ENCODE measurements at places on chromosomes 1 and 21.

GRCh38 chr1:179951383-179952144, 3.0 kb upstream of the CEP350 start:
- no peak for DNase-seq

- no peak for DNase-seq
Observed at GRCh38 chr1:79695138-79695537, 688.6 kb upstream of the ADGRL4 start.

DNA sequence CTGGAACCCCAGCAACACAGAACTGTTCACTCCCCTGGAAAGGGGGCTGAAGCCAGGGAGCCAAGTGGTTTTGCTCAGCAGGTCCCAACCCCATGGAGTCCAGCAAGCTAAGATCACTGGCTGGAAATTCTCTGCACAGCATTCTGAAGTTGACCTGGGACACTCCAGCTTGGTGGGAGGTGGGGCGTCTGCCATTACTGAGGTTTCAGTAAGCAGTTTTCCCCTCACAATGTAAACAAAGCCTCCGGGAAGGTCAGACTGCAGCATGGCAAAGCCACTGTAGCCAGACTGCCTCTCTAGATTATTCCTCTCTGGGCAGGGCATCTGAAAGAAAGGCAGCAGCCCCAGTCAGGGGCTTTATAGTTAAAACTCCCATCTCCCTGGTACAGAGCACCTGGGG, 59.7 kb downstream of the INKA2 start:
- DNase-seq, result no peak

DNA sequence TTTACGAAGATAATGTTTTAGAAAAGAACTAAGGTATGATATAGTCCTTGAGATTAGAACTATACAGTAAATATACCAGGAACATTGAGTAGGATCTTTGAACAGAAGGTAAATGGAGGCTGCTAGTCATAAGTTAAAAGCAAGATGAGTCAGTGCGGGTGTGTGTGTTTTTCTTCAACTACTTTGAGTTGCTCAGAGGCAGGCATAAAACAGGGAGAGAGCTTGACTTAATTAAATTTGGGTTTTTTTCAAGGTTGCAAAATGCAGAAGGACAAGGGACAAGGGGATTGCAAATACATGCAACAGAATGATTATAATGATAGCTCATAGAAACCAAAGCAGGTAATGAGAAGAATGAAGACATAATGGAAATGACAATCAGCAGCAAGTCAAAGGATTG, 815.1 kb downstream of the NCAM2 start:
- no peak for DNase-seq

DNA sequence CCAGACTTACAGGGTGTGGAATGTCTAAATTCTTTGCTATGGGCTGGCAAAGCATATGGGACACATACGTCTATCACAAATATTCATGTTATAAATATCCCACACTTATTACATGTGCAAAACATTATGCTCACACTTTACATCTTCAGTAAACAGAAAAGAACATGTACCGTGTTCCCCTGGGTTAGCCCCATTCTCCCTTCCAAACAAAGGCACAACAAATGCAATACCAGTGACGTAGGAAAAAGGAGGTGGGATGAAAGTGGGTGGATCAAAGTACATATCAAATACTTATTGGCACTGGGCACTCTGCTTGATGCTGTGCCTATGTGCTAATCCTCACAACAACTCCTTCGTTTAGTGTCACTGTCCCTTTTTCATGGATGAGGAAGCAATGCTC, 170.8 kb downstream of the ZSCAN20 start:
- no peak for DNase-seq

DNA sequence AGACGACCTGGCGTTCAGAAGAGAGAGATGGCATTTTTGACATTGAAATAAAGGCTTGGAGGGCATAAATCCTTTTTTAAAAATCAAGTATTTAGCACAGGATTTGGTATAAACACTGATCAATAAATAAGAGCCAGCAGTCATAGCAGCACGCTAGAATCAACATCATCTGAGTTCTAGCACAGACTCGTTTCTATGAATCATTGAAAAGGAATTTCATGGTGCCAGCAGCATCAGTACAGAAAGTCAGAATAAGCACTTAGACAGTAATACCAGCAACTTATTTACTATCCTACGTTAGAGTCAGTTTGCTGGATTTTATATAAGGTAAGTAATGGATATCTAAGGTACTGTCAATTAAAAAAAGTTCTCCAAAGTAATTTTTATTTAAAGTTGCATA, 119.3 kb downstream of the HLCS start:
- DNase-seq, result no peak
